Stimulated activated CD4-positive, alpha-beta T cell treated with anti-CD3 and anti-CD28 coated beads, Interleukin-4, amount 100 ng/mL, for 24 hours (primary cell): ENCODE measurements at places on chromosomes 7 and 10.
A peak's percentile ranks its signal among the peaks of the same experiment; 100 is the strongest.

GRCh38 chr7:28088032-28088431 lies 92.6 kb downstream of the JAZF1 start:
- no peak for DNase-seq

DNA sequence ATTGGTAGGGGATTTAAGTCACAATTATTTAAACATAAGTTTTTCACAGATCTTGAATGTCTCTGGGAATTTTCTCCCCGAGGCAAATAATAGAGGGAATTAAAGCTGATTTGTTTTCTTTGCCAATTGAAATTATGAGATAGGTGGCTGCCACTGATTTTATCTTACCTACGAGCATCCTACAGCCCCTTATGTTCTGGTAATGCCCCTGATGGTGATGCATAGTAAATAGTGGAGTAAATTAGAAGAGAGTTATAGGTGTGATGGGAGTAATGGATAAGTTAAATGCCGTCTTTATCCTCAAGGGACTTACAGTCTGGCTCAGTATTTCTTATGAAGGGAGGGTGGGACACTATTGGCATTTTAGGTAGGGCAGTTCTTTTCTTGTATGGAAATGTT lies 58.1 kb downstream of the HDAC9 start:
- DNase-seq = no peak

DNA sequence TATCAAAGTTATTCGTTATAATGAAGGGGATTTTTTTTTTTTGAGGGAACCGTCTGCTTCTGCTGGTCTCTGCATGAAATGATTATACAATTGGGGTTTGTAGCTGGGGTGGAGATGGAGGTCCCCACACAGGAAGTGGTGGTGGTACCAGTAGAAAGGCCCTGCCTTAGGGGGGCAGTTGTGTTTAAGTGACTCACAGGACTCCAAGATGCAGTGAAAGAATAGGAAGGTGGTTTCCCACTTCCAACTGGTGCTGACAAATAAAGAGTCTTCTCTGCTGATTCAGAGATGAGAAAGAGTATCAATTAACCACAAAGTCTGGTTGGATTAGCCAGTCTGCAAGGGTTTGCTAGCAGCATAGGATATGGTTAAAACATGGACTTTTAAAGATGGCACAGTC lies 376.0 kb downstream of the SORCS3 start:
- DNase-seq = peak; percentile 15

GRCh38 chr10:132858121-132859081 lies 72.5 kb upstream of the NKX6-2 start:
- DNase-seq = no peak

GRCh38 chr10:47381427-47382379 lies 2.4 kb downstream of the ZNF488 start:
- no peak for DNase-seq

GRCh38 chr7:39594988-39595620 lies 28.3 kb upstream of the RALA start:
- no peak for DNase-seq
